Activated naive CD4-positive, alpha-beta T cell treated with anti-CD3 and anti-CD28 coated beads, Interleukin-2, amount 50 U/mL, for 72 hours (primary cell): ENCODE measurements at places on chromosomes 3 and 15. TPM values are rescaled to one million over a fixed set of nuclear protein-coding genes. Genes with fewer than 3 reads are reported as not detected.

DNA sequence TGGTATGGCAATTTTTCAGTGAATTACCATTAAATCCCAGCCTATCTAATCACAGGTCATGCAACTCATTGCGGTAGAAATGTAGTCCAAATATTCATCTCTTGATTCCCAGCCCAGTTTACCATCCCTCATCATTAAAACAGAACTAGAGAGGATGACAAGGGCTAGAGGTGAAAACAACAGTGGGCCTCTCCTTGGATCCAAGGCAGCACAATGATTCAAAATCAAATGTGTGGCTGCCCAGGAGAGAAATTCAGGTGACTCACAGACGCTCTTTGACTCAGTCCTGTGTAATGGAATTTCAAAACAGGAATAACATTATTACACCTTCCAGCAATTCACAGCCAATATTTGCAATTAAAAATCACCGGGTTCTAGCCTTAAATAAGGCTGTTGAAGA, 246.5 kb downstream of the TBL1XR1 start:
- no peak for DNase-seq

- DNase-seq: no peak
Measured at GRCh38 chr3:173139420-173139819, 1.6 kb downstream of the SPATA16 start.

DNA sequence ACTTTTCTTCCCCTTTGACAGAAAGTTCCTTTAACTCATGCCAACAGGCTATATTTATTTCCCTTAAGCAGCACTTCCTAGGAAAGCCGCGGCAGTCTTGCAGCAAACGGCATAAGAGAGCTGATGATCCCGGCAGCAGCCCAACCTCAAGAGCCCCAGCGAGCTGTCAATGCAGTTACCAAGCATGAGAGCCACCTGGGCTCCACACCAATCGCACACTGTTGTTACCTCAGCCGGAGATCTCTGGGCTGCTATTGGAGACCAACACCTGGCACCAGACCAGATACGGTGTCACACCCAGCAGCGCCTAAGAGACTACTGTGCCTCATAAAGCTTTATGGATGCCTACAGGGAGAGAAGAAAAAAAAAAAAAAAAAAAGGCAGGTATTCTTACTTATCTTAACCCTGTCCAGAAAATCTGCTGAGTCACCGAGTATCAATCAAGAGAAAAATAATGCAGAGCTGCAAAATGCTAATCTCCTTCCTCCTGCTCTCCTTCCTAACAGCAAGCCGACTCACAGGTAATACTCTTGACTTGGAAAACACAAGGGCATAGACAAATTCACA, 11.7 kb downstream of the ABCC5 start:
- DNase-seq: no peak

FAM227B gene
- total RNA-seq: 3.0 TPM

- DNase-seq: peak; percentile 10
Measured at GRCh38 chr3:112582244-112582874, 20.5 kb downstream of the SLC35A5 start.

DNA sequence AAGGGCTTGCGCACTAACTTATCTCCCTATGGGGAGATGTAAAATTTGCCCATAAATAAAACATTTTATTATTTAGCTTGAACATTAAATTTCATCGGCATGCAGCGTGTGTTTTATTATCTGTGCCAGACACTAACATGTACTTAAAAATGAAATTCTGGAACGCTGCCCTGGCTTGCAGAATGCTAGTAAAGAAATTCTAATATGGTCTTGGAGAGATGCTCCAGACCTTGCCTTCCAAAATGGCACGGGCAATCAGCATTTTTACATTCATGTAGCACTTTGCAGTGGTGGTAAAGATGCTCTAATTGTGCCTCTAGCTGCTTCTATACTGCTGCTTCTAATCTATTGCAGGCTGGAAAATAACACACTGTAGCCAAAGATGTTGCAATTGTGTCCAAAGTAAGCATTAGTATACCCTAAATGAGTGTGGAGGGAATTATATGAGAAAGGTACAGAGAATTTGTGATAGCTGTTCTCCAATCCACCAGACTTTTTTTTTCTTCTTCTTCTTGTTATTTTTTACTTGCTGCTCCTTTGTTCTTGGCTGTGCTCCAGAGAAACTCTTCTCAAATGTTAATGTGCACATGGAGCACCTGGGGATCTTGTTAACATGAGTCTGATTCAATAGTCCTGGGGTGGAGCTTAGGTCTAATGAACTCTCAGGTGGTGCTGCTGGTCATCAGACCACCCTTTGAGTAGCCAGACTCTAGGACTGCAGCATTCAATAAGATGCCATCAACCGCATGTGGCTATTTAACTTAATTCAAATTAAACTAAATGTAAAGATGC, 47.3 kb downstream of the CRABP1 start:
- DNase-seq: no peak

ROPN1 gene
- total RNA-seq: not detected

SLC9C1 gene
- total RNA-seq: not detected

GRCh38 chr3:36700537-36701248, 63.7 kb downstream of the DCLK3 start:
- DNase-seq: no peak

DNA sequence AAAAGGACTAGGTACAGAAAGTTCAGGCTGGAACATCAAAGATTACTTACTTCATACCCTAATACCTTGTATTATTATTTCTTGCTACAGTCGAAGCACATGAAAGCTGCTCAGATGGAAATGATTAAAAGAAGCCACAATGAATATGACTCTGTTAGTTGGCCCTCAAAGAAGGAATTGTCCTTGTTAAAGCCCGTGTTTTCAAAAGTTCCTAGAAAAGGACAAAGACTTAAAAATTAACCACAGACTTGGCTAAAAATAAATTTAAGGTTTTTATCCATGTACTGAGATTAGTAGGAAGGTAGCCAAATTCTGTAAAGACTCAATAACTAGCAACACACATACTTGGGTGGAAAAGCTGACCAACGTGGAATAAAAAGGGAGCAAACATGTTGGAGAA, 251.0 kb upstream of the RARB start:
- DNase-seq: no peak

GRCh38 chr15:99114511-99115299, 9.8 kb downstream of the SYNM start:
- no peak for DNase-seq

DNA sequence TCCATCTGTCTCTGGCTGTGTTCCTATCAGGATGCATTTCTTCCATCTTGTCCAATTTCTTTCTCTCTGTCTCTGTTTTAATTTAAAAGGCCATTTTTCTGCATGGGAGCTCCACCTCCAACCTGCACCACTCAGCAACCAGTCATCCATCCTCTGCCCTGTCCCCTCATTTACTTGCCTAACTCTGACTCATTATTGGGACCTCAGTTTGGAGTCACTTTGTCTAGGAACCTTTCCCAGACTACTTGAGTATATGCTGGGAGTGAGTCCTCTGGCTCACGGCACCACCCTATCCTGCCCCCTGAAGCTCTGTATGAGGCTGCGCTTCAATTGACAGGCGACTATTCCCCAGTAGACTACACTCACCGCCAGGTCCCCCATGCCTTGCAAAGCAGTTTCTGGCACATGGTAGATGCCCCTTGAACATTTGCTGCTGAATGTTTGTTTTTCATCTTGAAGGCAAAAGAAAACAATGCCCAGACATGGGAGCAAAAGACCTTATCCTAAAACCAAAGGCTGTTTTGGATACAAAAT, 513.3 kb upstream of the CFAP20DC start:
- no peak for DNase-seq

GRCh38 chr15:73959801-73960200, 32.3 kb downstream of the STOML1 start:
- no peak for DNase-seq

ZIC1 gene
- not detected for total RNA-seq

VIPR1 gene
- total RNA-seq: 5.2 TPM

GRCh38 chr3:73868688-73869315, 244.1 kb upstream of the PDZRN3 start:
- no peak for DNase-seq

DNA sequence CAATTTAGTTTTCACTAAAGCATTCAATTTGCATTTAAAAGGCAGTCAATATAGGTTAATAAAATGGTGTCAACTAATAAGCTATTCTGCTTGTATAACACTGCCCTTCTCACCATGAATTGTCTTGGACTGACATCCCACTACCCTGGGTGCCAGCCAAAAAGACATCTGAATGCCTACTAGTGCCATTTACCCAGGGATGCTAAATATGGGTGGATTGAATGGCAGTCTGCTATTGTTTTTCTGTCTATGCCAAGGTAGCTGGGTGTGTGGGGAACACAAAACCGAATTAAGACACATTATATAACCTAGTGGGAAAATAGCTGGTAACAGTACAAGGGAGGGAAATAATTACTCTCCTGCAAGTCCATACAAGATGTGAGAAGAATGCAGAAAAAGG, 240.0 kb upstream of the CFAP20DC start:
- DNase-seq: no peak

DNA sequence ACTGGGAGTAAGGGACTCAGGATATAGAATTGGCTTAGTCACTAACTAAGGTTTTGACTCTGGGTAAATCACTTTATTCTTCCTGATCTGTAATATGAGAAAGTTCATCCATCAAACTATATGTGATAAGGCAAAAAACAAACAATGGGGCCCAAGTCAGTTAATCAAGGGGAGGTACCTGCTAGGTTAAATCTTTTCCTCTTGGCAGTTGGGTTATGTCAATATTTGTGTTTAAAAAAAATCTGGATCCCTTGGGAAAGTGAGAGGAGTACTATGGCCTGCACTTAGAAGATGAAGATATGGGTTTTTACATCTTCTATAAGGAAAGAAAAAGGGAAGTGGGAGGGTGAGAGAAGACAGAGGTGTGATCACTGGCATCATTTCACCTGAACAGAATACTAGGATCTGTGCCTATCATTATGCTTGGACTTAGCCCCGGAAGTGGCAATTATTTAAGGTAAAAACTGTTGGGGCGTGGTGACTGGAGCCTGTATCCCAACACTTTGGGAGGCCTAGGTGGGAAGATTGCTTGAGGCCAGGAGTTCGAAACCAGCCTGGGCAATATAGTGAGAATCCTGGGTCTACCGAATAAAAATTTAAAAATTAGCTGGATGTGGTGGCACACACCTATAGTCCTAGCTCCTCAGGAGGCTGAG, 2.8 kb upstream of the SLC28A2 start:
- no peak for DNase-seq
